NCI-H2081 treated with DMSO at 0.1 percent for 48 hours (cell line): ENCODE measurements at places on chromosomes 1 and 21.

- DNase-seq = no peak
These were observed 203.4 kb downstream of the TNR start for GRCh38 chr1:175539986-175540385.

- DNase-seq = no peak
These were observed 116.9 kb downstream of the EDEM3 start for GRCh38 chr1:184637664-184638240.

DNA sequence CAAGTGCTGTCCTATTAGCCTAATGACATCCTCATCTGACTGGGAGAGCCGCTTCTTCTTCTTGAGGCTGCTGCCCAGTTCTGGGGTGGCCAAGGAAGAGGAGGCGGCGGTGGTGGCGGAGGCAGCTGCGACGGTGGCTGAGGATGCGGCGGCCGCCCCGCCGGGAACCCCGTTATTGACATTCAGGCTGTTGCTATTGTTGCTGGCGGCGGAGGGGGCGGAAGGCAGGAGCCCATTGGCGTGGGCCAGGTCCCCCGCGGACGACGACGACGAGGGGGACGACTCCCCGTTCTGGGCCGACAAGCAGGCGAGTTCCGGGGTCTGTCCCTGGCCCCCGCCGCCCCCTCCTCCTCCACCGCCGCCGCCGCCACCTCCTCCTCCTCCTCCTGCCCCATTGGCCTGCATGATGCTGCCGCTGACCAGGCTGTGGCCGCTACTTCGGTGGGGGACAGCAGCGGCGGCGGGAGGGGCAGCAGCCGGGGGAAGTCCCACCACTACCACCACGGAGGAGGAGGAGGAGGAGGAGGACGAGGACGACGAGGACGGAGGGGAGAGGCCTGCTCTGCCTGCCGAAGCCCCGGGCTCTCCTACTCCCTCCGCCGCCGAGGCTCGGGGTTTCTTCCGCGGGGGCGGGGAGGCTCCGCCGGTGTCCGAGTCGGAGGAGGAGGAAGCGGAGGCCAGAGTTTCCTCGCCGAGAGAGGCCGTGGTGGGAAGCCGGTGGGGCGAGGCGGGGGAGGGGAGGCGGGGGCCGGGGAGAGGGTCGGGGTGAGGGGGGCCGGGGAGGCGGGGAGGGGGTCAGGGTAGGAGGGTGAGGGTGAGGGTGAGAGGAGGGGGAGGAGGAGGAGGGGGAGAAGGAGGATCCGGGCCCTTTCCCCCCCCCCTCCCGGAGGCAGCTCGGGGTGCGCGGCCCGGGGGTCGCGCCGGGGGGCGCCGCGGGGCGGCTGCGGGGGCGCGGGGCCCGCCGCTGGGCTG is 610 bp downstream of the WDR26 start:
- DNase-seq = no peak

- DNase-seq = no peak
These were observed 35.9 kb upstream of the KANK4 start for GRCh38 chr1:62355095-62355494.

DNA sequence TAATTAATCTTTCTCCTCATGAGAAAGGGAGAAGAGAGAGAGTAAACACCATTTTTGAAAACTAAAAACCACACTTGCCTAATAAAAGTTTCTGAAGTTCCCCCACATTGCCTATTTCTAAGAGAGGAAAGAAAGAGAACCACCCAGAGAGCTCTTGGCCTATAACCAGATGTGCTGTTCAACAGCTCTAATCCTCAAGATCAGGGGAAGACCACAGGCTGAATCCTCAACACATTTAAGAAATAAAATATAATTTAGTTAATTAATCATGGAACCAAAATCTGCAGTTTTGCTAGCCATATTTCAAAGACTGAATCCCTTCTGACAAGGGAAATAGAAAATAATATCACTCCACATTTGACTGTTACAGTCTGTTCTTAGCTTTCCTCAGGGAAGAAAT is 11.9 kb downstream of the PRRX1 start:
- DNase-seq = no peak

DNA sequence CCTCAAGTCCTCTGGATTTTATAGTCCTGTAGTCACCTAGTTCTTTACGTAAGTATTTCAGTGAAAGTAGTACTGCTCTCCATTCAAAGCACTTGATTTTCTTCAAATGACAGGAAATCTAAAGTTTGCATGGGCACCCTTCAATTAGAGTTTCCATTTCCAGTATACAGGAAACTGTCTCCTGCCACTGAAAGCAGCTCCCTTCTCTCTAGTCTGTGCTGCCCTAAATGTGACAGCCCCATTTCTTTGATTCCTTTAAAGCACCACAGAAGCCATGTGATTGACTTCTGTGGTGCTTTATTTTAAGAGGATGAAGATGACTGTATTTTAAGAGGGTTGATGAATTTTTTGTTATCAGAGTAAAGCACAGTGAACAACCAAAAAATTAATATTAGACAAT is 226.1 kb downstream of the DNAH14 start:
- DNase-seq = no peak

DNA sequence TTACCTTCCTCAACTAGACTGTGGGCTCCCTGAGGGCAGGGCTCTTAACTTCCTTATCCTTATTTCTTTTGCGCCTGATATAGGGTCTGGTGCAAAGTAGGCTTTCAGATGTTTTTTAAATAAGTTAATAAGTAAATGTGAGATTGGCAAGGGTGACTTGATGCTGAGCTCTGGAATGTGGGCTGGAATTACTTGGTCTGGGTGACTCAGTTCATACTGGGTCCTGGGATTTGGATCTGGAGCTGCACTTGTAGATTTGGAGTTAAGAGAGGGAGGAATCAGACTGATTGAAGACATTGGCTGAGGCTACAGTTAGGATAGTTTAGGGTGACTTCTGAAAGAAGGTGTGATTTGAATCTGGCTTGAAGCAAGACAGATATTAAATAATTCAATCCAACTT is 190.9 kb downstream of the GIPC2 start:
- no peak for DNase-seq

DNA sequence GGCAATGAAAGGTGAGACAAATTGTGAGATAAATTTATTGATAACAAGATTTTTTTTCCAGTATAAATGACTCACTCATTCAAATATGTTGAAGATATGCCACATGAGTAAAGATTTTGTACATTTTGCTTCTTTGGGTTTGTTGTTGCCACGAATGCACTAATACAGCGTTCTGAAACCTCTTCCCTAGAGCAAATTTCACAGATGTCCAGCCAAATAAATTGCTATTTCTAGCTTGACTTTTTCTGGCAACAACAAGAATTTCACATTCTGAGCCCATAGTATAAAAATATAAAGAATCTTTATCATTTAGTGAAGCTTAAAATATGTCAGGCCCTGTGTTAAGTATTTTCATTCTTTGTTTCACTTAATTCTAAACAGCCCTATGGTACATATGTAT is 114.5 kb upstream of the COL24A1 start:
- DNase-seq = no peak

GRCh38 chr1:212219679-212220463 is 65.3 kb upstream of the PPP2R5A start:
- no peak for DNase-seq

DNA sequence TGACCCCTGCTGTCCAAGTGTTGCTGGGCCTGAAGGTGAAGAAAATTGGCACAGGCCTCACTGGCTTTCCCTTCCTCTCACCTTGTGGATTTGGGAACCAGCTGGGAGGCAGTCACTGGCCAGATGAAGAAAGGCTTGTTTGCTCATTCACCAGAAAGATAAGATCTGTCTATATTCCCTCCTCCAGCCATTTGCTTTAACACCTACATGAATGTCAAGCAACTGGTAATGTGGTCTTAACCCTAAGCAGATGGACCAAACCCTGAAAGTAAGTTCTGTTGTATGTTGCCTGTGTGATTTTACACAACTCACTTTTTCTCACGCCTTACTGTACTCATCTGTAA is 10.3 kb upstream of the SRRM1 start:
- DNase-seq = no peak

DNA sequence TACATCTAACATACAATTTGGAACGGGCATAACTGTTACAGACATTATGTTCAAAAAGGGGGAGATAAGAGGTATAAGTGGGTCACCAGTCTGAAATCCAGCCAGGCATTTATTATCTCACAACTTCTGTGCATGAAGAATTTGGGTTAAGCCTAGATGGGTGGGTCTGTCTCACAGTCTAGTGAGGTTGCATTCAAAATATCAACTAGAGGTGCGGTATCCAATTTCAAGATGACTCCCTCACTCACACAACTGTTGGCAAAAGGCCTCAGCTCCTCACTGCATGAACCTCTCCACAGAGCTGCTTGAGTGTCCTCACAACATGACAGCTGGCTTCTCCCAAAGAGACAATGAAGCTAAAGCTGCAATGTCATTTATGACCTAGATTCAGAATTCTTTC is 4.7 kb downstream of the AUNIP start:
- DNase-seq = no peak

DNA sequence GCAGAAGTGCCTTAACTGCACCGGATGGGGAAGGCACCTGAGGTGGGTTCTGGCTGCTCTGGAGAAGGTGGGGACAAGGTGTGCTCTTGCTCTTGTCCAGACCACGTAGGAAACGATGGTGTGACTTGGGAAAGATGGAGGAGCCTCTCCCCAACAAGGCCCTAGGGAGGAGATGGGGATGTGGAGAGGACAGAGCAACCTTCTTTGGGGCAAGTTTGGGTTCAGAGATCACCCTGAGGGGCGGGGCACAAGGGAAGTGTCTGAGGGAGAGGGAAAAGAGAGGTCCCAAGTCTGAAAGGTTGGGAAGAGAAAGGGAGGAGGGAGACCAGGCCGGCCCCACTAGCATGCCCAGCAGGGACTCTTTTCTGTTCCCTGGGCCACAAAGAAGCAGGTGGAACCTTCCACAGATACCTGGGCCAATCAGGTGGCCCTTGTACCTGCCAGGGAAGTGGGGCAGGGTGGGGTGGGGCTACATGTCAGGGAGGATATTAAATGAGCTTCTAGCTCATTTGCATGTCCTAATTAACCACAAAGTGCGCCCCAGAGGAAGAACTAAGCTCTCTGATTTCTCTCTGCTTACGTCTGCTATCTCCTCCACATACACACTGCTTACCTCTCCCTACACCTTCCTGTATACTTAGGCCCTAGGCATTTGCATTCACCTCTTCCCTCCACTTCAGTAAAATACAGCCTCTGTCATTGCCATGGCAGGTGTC is 15.9 kb downstream of the INKA2 start:
- no peak for DNase-seq

DNA sequence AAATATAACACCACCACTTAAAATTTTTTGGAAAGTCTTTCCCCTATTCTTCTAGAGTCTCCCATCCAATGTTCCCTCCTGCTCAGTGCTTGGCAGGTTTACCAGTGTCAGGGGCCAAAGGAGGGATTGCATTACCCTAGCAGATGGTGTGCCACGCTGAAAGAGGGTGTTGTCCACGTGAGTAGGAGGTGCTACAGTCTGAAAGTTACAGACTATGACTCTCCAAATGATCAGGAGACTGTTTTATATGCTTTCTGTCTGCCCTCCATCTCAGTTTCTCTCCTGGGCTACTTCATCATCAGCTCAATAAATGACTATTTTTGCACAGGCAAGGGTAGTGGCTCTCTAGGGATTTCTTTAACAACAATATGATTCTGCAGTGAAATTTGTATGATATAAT is 31.3 kb upstream of the ANGPTL7 start:
- DNase-seq = no peak

DNA sequence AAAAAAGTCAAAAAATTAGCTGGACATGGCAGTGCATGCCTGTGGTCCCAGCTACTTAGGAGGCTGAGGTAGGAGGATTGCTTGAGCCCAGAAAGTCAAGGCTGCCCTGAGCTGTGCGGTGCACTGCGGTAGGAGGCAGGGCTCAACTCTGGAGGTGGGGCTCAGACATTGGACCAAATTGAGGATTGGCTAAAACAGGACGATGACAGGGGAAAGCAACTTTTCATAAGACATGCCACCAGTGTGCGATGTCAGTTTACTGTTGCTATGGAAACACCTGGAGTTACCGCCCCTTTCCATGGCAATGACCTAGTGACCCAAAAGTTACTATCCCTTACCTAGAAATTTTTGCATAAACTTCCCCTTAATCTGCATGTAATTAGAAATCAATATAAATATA is 85.3 kb downstream of the DISP3 start:
- no peak for DNase-seq

DNA sequence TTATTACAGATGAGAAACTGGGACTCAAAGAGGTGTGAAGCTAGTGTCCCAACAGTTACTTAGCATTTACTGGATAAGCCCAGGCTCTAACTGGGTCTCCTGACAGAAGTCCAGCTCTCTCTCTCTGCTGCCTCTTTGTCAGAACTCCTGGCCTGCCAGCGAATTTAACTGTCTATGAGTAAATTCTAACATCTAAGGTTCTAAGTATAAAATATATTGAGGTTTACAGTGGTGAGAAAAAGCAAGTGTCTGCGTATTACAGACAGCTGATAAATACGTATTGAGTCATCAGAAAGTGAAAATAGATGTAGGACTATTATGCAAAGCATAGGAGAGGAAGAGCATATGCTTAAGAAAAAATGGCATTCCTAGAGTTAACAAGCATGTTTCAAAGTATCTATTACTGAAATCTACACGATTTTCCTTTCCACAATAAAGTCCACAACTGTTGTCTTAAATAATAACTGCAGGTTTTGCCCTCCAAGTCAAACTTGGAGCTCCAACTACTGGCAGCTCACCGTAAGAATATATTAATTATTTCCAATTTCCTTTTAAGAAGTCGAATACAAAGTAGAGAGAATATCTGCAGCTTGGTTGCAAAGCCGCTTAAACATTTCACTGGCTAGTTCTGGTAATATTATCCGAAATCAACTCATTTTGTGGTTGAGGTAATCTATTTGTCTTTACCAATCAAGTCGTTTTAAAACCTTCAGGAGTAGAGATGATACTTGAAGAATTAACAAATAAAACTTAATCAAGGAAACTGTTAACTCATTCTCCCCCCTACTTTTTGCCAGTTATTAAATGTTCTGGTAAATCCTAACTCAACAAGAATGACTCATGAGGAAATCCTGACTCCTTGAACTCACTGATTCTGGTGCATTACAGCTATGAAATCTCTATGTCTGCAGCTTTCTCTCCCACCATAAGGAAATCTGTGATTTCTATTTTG is 1.4 kb upstream of the RGS2 start:
- DNase-seq = no peak

GRCh38 chr1:41902159-41902577 is 16.6 kb downstream of the HIVEP3 start:
- no peak for DNase-seq

DNA sequence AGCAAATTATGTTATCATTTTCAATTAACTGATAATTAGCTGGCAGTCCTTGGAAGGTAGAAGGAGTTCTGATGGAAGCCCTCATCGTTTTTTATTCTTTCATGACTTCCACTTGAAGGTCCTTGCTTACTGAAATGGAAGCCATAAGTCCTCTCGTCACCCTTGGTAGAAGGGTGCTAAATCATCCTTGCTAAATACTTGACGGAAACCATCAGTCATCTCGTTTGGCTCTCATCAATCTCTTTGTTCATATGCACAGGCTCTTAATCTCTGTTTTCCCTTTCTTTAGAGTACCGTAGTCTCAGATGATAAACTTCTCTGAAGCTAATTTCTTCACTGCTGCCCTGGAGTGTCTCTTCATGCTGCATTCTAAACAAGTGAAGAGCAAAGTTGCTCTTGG is 34.5 kb downstream of the UCK2 start:
- no peak for DNase-seq

- no peak for DNase-seq
These were observed 21.0 kb upstream of the CXADR start for GRCh38 chr21:17491716-17492414.
